ENCODE measurements at places on chromosomes 5 and 9.

DNA sequence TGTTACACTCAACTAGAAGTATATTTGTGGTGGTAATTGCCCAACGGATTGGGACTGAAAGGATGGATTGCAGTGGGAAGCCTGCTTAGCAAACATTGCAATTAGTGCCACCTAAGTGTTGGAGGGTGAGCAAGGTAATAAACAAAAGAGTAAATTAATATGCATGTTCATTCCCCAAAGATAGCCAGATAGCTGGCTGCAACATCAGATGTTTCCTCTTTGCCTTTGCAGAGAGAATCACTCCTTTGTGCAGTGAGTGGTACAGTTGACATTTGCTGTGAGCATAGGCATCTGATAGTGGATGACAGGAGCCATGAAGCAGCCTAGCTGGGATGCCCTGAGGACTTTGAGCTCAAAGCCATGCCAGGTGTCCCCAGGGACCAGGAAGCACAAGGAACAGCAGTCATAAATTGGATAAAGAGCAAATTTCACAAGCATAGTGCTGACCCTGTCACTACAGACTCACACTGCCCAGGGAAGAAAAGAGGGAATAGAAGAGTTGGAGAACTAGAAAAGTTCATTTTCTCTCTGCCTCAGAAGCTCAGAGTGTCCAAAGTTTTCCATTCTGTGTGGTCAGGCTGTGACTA is 336.1 kb upstream of the SLC30A5 start:
- no peak for DNase-seq

DNA sequence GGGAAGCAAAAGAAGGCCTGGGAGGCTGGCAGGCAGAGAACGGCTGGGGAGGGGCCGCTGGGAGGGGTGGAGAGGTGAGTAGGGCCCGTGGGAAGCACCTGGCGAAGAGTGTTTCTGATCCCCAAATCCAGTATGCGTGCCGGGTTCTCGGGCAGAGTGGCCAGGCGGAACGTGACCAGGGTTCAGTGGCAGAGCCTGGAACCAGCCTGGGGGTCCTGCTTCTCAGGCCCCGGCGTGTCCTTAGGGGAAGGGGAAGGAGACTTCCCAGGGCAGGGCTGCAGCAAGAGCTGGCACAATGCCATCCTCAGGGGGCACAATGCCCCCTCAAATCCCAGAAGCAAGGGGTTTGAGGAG is 25.5 kb upstream of the IER5L start:
- DNase-seq: no peak

DNA sequence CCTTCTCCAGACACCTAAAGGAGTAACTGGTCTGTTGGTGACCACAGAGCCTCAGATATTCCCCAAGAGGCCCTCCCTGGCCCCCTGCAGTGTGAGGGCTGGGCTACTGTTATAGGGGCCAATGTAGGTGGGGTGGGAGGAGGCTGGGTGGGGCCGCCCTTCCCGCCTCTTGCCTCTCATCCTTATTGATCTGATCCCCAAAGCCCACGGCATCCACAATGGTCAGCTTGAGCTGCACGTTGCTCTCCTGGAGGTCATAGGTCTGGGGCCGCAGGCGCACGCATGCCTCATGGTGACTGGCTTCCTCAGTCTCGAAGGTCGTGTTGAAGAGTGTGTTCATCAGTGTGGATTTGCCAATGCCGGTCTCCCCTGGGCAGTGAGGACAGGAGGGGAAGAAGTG is 13.0 kb downstream of the SEPTIN8 start:
- no peak for DNase-seq

DNA sequence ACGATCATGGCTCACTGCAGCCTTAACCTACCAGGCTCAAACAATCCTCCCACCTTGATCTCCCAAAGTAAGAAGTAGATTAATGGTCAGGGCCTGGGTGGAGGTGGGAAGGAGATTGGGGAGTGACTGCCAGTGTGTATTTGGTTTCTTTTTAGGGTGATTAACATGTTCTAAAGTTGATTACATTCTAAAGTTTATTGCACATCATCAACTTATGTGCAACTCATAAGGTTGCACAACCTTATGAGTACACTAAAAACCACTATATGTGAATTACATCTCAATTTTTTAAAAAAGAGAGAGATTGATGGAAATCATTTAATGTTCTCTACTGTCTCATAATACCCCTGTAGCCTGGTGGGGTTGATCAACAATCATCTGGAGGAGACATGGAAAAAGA is 218.1 kb downstream of the AOPEP start:
- DNase-seq: no peak
